ENCODE measurements at places on chromosomes 2 and 18.

GRCh38 chr2:70041663-70042062 is 45.6 kb upstream of the PCBP1 start:
- DNase-seq, result no peak

DNA sequence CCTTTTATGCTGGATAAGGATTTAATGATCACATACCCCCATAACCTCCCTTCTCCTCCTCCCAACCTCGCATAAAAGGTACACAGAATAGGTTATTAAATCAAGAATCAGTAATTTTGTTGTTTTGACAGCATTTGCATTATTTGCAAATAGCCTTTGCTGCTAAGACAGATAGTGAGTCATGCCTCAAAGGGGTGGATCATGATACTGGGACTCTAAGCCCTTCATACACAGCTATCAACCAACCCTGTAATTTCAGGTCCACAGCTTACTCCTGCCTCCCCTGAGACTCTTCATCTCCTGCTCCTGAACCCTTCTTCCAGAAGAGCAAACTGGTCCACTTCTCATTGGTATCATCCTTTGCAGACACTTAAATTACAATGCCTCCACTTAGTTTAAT is 73.8 kb upstream of the KLHL29 start:
- DNase-seq, result no peak

- DNase-seq, result peak; percentile 55
Measured at GRCh38 chr2:216109962-216110614, 940 bp downstream of the XRCC5 start.

DNA sequence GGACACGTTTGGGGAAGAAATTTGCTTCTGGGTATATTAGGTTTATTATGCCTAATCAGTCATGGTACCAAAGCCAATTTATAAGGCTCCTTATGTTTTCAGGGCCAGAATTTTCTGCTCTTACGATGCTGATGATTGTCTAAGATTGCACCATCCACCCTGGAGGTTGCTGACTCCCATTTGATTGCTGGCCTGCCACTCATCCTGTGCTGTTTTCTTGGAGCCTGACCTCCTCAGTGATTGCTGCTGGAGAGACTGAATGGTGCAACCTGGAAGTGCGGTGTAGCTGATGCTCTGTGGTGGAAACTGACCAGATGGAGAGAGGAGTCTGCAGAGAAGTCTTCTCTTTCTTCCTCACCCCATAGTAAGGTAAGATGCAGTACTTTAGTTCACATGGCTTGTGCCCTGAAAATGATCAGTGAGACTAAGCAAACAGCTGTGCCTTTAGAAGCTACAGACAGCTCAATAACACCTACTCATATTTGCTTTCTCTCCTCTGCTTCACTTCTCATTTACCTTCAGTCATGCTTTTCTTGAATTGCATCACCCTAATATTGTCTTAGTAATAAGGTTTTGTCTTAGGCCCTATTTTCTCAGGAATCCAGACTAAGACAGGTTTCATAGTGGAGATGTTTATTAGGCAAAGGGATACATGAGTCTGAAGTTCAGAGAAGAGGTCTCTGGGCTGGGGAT is 17.4 kb downstream of the ZNF24 start:
- DNase-seq, result no peak

DNA sequence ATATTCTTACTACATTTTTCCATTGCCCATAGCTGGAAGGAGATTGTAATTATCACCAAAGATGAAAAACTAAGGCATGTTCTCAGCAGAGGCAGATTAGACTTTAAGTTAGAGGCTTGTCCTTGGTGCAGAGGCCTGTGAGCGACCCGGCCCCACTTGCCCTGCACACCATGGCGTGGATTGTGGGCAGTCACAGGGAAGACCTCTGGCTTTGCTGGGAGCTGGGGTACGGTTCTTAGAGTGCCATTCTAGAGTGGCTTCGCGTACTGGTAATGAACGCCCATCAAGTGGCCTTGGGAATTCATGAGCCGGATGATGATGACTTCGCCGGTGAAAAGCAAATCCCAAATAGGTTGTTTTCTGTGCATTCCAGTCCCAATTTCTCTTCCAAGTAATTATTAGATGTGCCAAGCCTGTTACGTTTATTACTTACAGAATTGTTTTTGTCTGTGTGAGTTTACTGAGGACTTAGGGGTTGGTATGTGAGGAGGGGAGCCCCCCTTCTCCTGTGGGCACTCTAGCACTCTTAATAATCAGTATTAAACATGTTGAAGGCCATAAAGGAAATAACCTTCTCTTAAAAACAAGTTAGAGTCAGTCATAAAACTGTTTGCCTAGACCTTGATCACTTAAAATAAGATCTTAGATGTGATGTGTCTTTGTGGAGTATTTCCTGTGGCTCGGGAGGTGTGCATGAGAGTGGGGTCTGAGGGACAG is 90.6 kb downstream of the LDLRAD4 start:
- no peak for DNase-seq

DNA sequence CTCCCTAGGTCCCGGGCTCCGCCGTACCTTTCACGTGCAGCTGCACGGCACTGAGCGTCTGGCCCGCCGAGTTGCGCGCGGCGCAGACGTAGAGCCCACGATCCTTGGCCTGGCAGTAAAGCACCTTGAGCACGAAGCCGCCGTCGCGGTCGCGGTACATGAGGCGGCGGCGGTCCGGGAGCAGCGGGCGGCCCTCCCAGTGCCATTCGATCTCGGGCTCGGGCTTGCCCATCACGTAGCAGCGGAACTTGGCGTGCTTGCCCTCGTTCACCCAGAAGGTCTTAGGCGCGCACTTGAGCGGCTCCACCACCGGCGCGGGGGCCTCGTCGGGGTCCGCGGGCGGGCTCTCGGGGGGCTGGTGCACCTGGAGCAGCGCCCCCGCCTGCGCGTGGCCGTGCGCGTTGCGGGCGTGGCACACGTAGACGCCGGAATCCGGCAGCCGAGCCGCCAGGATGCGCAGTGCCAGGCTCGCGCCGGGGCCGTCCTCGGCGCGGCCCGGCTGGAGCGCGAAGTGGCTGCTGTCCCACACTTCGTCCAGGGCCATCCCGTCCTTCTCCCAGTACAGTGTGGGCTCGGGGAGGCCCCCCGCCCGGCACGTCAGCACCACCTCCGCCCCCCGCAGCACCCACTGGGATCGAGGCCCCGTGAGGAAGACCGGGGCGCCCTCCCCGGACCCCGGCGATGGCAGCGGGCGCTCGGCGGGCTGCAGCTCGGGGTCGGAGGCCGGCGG is 980 bp downstream of the OBSL1 start:
- DNase-seq, result no peak

GRCh38 chr2:119821266-119821665 is 61.5 kb downstream of the PTPN4 start:
- no peak for DNase-seq

DNA sequence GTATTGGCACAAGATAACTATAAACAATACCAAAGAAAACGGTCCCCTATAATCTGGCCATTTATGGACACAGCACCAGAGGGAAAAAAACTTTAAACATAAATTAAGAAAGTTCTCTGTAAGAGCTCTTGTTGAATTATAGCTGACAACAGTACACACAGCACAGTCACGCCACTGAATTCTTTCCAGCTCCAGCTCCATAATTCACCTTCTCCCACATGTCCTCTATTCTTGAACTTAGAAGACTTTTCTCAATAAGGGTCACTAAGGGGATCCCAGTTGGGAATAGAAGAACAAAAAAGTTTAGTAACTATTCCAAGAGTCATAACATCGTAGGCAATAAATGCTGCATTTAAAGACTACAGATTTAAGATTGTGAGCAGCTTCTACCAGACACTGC is 124.6 kb upstream of the CYP1B1 start:
- no peak for DNase-seq

- no peak for DNase-seq
Measured at GRCh38 chr2:184814421-184814820, 216.1 kb downstream of the ZNF804A start.

DNA sequence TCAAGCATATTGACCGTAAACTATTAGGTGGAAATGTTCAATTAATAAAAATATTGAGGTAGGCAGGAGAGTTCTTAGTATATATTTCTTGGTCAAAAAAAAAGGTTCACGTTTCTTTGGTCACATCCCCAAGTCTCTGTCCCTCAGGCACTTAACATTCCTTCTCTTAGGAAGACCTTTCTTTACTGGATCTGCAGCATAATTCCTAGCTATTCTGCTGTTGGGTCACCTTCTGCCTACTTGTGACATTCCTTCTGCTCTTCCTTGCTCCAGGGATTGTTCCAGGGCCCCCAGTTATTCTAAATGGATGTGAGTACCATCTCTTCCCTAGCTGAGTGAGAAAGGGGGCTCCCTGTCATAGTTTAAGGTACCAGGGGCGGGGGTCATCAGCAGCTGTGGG is 4.2 kb downstream of the UGP2 start:
- DNase-seq, result no peak

DNA sequence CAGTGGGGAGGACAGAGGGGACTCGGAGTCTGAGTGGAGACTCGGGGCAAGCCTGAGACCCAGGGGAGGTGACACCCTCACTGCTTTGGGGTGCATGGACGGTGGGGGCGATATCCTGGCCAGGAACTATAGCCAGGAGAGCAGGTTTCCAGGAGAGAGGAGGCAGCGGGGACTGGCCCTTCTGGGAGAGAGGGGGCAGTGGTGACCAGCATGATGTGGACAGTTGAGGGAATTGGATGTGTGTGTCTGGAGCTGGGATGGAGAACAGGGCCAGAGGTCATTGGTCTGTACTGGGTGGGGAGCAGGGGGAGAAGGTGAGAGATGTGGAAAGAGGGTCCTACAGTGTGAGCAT is 63.6 kb downstream of the ACKR3 start:
- DNase-seq, result no peak

DNA sequence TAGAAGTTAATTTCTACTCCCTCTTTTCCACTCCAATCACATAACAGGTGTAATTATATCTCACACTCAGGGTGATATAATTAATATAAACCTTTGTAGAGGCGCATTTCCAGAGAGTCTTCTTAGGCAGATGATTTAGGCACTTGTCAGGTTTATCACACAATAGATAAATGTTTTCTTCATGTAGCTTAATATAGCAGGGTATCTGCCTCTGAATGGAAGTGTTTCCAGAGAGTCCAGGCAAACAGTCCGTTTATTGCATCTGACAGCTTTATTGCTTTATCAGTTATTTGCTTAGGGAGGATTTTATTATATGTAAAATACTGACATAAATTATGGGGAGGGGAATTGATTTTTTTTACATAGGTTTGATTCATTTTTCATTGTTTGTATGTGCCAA is 766.3 kb downstream of the SLC4A3 start:
- DNase-seq, result no peak

- DNase-seq, result peak; percentile 26
Measured at GRCh38 chr2:112784199-112785189, at the start of gene IL1A. Gene IL1A, minus strand, starts transcription at chr2:112784493. Its CDS starts 723 bp downstream, at chr2:112783770.

GRCh38 chr2:4265936-4266335 is 562.6 kb downstream of the DCDC2C start:
- DNase-seq, result no peak

DNA sequence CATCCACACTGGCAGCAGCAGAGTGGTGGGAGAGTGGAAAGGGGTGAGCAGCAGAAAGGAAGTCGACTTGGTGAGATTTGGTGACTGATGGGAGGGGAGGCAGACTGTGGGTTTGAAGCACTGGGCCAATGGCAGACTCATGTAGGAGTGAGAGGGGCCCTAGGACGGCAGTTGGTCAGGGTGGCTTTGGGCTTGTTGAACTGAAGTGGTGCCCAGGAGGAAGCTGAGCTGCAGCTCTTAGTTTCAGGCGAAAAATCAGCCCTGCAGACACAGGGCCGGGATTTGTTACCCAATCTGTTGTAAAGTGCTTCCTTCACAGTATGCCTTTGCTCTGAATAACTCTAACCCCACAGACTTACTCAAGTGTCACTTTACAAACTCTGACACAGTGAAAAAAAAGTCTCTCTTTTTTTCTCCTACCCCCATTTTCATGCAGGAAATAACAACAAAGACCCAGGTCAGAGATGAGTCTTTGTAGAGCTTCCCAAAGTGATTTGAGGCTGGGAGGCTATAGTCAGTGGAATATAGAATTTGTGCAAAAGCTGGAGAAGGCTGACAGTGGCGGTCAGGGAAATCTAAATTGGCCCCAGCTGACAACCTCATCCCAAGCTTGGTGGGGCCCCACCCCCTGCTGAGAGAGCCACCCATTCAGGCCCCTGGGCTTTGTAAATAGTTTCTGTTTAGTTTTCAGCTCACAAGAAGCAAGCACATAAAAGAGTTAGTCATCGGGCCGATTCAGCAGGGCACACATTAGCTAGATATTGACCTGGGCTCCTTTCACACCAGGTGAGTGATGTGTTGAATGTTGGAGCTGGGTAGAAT is 226.9 kb downstream of the VAPA start:
- peak; percentile 82 for DNase-seq

DNA sequence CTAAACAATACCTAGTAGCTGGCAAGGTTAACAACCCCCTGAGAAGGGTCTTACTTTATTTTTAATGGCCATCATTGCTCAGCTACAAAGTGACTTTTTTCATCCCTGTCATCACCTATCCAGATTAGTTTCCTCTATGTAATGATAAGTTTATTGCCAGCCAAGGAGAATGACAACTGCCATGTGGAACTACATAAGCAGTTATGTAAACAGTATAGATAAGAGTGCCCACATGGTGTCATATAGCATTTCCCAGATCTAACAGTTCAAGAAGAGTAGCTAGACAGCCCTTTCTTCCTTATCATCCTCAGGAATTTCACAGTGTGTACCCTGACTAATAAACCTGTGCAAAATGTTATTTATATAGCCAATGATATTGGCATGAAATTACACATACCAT is 240.2 kb upstream of the PIK3C3 start:
- DNase-seq, result no peak

DNA sequence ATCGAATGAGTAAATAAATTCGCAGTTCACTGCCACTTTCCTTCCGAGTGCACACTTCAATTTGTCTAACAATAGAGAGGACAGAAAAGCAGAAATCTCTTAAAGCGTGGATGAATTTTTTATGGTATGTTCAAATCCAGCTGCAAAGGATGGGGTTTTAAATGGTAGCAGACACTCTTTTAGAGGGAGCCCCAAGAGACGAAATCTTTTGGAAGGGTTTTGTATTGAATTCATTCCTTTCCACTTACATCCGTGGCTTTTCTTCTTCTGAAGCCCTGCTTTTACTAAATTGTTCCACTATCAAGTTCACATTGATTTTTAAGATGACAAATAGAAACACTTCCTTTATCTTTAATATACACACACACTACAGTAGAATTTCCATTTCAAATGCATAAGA is 680.7 kb downstream of the NR4A2 start:
- no peak for DNase-seq

DNA sequence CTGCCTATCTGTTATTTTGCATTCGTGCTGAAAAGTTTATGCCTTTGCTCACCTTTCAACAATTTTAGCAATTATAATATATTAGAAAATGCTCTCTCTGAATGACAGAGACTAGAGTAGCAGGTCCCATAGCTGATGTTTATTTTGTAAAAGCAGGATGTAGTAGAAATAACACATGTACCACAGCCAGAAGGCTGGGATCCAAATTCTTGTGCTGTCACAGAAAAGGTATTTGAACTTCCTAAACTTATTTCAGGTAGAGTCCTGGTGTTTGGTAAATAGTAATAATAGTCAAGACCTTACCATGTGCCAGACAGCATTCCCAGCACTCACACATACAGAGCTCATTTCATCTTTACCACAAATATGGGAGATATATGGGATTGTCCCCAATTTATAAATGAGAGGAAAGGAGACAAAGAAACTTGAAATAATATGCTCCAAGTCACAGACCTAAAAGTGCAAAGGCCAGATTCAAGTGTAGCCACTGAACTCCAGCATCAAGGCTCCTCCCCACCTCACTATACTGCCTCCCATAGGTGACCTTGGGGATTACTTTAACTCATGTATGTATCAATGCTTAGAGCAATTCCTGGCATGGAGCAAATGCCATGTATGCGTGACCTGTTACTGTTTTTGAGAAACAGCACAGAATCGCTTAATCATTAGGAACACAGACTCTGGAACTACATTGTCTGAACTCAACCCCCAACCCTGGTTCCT is 284.7 kb upstream of the RAB12 start:
- no peak for DNase-seq

- DNase-seq, result no peak
Measured at GRCh38 chr2:9032536-9033255, 29.2 kb upstream of the MBOAT2 start.
